ENCODE measurements at places on chromosomes 12 and 14.

DNA sequence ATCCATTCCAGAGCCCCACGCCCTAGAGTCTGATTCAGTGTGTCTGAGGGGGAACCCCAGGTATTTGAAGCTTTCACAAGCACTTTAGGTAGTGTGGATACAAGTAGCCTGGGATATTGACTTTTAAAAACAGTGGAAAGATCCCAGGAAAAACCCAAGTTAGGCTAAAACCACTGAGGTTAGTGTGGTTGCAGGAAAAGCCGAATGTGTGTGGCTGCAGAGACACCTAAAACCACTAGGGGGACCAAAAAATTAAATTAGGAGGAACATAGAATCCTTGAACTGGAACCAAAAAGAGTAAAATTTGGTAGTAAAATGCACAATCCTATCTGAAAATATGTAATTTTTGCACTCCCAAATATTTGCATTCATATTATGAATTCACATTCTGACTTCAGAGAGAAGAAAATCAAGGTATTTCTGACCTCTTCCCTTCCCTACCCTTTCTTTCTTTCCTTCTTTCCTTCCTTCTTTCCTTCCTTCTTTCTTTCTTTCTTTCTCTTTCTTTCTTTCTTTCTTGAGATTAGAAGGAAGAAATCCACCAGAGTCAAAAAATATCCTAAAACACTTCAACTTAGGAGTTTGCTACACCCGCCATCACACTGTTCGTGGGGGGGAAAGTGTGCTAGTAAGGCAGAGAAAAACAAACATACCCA, 37.8 kb downstream of the SLCO1A2 start:
- no peak for DNase-seq

DNA sequence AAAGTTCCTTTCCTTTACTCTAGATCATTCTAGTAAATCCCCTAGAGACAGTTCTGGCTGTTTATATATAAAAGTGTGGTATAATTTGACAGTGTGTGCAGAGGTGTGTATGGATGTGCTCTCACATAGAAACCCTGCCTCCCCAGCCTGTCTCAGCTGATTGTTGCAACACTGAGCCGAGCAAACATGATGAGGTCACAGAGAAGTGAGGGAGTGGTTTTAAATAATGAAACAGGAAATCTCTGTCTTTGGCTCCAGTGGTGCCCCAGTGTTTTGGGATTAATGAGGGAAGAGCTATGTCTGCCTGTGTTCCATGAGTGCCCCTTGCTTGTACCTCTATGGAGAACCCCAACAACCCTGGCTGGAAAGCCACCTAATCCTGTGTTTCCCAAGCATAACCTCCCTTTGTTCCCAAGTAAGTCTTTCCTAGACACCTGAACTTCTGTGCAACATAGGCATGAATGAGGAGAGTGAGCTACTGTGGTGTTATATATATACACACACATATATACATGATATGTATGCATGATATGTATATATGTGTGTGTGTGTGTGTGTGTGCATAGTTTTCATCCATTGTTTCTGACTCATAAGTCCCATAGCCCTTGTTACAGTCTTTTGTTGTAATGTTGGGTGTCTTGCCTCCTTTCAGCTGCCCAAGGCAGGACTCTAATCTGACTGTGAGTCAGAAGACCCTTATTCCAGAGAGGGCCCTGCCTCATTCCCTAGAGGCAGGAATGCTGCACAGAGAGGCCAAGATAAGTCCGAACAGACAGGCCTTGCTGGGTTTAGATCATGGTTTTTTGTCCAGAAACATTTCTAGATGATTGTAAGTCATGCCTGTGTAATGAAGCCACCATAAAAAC, 18.0 kb downstream of the TRAF3 start:
- DNase-seq, result no peak

GRCh38 chr14:102116361-102117180, 23.1 kb upstream of the WDR20 start:
- DNase-seq, result no peak

GRCh38 chr14:56892959-56893358, 82.7 kb upstream of the OTX2 start:
- DNase-seq, result no peak

DNA sequence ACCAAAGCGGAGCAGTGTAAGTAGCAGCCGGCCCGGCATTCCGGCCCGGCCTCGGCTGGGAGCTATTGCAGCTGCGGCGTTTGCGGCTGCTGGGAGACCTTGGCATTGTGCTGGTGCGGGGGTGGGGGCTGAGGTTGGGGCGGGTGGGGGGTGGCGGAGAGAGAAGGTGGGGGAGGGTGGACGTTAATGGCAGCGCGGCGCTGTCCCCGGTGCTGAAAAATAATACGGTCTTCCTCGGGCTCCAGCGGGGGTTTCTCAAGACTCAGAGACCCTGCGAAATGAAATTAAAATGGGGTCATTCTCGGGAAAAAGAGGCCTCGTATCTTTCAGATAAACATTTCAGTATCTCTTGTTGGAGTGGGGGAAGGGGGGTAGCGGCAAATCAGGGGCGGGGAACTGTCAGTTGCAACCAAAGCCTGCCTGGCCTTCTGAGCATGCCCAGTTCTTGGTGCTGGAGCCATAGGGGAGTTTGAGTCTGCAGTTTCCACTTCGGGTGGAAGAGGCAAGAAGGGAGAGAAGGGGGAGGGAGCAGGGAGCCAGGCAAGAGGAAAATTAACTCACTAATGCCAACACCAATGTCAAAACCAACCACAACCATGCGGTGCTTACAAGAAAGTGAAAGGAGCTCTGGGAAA, 414 bp downstream of the UNC79 start:
- DNase-seq, result no peak

GRCh38 chr12:42474391-42474790, 115.2 kb downstream of the PRICKLE1 start:
- DNase-seq, result no peak

DNA sequence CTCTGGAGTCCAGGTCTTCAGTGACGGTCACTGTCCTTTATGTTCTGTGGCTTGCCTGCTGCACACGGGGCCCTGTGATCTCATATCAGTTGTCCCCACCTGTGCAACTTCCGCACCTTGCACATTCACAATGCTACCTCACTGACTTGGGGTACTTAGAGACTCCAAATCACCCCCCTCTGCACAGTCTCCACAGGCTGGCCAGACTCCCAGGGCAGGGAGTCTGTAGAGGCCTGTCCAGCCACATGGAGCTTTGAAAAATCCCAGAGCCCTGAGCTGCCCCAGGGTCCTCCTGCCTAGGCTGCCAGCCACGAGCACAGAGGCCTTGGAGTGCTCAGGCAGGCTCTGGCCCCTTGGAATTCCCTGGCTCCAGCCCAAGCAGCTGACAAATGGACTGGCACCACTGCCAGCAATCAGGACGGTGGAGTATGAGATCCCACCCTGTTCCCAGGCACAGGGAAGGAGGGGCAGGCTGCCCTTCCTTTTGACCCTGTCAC, 26.4 kb downstream of the CMKLR1 start:
- DNase-seq, result no peak

- DNase-seq, result no peak
These were observed 63.8 kb downstream of the DACT1 start for GRCh38 chr14:58701604-58702003.

- no peak for DNase-seq
These were observed 135.5 kb downstream of the PAWR start for GRCh38 chr12:79555028-79555925.

GRCh38 chr12:52354200-52354599, 13.1 kb downstream of the KRT85 start:
- DNase-seq, result no peak

DNA sequence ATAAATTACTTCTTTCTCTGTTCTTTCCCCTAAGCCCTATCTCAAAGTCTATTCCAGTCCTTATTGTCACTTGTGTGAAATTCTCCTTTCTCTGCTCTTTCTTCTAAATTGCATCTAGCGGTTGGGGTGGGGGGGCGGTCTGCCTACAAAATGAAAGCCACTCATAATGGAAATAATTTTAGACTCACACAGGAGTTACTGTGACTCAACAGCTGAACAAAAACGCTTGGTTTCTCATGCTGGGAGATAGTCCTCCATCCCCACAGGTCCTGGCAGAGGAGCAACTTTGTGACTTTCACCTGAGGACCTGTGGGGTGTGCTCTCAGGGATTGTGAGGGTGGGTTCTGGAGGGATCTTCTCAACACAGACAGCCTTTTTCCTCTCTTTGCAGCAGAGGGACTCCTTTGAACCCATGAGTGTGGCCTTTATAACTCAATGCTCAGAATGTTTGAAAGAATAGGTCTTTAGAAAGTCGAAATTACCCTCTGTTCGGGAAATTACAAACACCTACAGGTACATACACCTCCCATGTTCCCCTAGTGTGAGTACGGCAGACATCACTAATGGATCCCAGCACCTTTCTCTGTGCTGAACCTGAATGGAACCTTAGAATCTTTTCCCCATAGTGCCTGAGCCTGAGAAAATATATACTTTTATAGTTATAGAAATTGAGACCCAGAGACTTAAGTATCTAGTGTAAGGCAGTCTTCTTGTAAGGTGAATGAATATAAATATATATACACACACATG, 109.7 kb downstream of the CHST11 start:
- no peak for DNase-seq

- DNase-seq, result no peak
These were observed 60.8 kb upstream of the REP15 start for GRCh38 chr12:27635349-27635972.

- DNase-seq, result no peak
These were observed 669 bp upstream of the SLC25A21 start for GRCh38 chr14:37172936-37173614.

GRCh38 chr12:74431801-74432200, 105.8 kb upstream of the ATXN7L3B start:
- DNase-seq, result no peak

DNA sequence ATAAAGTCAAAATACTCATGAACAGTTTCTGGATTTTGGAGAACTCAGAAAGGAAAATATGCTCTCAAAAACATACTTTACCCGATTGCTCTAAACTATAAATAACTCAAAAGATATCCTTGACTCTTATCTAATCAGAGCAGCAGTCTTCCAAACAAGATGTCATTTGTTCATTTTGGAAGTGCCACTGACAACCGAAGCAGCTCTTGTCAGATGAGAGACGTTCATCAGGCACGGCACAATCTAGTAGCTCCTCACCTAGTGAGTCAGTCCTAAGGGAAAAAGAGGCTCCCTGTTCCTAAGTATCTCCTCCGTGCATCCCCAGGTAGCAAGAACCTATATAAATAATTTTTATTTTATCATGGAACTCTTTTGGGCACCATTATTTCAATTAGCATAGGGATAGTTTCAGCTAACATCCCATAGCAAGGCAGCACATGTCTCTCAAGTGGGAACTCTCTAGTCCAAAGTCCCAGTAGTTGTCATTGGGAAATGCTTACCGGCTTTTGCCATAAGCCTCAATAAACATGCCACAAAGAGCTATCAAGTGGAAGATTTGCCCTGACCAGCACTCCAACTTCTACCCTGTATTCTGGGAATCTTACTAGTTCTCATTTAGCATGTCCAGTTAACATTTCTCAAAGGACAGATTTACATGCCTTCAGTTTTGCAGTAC, 14.1 kb upstream of the TMEM263 start:
- DNase-seq, result no peak

GRCh38 chr14:72755766-72756165, 138.1 kb downstream of the DPF3 start:
- DNase-seq, result no peak

DNA sequence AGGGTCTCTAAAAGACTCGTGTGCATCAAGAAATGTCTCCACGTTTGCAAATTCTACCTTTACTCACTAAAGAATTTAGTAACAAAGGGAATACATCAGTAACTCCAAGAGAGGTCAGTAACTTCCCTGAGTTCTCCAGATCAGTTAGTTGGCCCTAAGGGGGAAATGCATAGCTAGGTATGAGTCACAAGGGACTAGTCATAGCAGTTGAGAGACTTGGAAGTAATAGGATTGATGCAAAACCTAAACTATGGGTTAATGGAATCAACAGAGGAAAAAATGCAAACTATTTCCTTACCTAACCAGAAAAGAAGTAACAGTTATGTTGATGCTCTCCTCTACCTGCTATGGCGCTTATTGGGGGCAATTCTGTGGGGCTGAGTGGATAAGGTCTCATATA, 148.8 kb upstream of the GARIN6 start:
- no peak for DNase-seq

DNA sequence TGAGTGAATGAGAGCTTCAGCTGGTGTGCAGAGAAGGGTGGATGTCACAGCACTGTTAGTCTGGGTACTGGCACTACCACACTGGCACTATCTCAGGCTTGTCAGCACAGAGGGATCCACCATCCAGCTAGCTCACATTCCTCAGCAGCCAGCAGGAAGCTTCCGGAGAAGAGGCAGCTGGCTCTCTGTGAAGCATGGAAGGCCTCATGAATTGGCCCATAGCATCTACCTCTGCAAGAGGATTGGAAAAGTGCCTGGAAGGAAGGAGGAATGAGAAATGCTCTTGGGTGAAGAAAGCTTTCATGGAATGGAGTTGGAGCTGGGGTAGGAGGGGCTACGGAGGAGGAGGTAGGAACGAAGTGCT, 9.9 kb downstream of the KRT83 start:
- DNase-seq, result no peak

GRCh38 chr12:59724011-59724695, 128.3 kb downstream of the SLC16A7 start:
- no peak for DNase-seq

GRCh38 chr12:48681399-48681709, 684 bp downstream of the KANSL2 start:
- no peak for DNase-seq

GRCh38 chr12:104309446-104309993, 6.0 kb downstream of the EID3 start:
- no peak for DNase-seq

DNA sequence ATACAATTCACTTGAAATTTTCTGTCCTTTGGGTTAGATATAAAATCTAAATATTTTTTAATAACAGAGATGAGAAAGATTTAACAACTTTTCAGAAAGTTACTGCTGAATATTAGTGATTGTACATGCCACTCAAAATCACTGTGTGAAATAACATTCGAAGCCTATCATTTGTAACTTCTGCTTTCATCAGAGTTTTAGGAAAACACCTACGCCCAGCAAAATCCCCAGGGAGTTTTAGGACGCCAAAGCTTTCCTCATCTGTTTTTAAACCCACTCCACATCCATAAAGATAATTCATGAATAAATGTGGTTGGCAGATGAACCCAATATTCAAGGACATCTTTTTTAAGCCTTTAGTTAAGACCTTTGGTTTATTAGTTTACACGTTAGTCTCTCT, 23.9 kb downstream of the TC2N start:
- DNase-seq, result no peak

- no peak for DNase-seq
These were observed 618 bp downstream of the SEC23A start for GRCh38 chr14:39102265-39102968.

Data from SIG-M5 (cell line).